ENCODE measurements at places on chromosomes 3 and 15.

GRCh38 chr15:77093436-77093835, 22.5 kb upstream of the TSPAN3 start:
- no peak for DNase-seq

DNA sequence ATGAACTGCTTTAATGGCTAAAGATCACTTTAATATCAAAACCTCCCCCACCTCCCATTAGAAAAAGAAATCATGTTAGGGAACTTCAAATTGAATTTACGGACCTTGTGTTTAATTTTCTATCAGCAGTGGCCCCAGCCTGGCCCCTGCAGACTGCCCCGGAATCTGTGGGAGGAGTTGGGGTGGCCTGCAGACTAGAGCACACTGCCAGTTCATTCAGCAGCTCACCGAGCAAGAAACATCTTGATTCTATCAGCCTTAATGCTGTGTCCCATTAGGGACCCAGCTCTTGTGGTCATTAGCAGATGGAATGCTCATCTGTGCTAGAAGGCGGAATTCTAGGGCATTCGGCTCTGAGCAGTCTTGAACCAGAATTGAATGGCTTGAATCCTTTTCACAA, 54.2 kb downstream of the FLNB start:
- DNase-seq = no peak

GRCh38 chr3:171165983-171166382, 139.5 kb upstream of the SLC2A2 start:
- DNase-seq = no peak

DNA sequence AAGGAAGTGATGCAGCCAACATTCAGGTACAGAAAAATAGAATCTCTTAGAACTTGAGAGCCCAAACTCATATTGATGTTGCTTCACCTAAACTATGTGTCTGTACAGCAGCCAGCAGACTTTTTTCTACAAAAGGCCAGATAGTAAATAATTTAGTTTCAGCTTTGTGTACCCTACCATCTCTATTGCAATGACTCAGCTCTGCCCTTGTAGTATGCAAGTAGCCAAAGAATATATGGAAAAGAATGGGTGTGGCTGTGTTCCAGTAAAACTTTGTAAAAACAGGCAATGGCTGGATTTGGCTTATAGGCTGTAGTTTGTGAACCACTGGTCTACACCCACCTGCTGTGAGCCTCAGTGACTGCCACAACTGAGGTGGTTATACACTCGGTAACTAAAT, 392.5 kb upstream of the RARB start:
- no peak for DNase-seq

GRCh38 chr15:78002996-78003395, 74.5 kb downstream of the TBC1D2B start:
- peak; percentile 63 for DNase-seq

DNA sequence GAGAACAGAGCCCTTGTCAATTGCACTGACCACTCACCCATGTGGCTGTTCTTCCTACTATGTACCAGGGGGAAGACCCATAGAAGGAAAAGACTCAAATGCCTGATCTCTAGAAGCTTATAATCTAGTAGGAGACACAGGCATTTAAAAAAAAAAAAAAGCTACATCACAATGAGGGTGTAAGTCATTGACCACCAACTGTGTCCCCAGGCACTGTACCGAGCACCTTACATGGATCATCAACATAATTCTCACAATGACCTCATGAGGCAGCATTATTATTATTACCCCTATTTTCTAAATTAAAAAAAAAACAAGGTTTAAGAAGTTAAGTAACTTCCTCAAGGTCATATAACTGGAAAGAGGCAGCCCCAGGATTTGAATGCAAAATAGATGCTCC, 247.4 kb downstream of the SHOX2 start:
- DNase-seq = no peak

- DNase-seq = no peak
These were observed 535.6 kb downstream of the NLGN1 start for GRCh38 chr3:173933113-173933512.

- no peak for DNase-seq
These were observed 12.1 kb upstream of the THSD4 start for GRCh38 chr15:71103102-71103676.

DNA sequence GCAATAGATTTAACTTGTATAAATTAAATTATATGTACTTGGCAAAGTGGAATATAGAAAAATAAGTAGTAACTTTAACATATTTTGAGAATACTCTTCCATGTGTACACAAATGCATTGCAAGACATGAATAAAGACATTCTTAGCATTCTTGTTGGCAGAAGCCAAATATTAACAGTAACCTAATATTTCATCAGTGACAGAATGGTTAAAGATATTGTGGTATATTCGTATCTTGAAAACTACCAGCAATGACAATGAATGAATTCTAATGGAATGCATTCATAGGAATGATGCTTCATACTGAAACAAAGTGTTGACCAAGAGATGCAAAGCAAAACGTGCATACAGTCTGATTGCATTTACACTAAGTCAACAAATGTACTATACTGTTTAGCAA, 524.7 kb downstream of the GRM7 start:
- DNase-seq = no peak

DNA sequence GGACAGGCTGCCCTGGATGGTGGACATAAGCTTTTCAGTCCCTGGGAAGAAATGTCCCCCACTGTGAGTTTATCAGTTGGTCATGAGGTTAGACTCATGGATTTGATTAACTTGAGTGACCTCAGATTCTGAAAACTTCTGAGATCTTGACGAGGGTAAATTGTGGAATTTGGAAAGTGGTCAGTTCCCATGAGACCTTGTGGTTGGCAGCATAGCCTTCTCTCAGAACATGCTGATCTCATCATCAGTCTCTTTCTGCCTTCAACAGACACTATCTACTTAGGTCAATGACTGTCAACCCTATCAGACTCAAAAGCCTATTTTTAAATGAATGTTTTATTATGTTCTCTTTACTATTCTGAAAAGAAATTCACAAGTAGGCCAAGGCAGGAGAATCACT, 45.6 kb upstream of the NDUFB4 start:
- no peak for DNase-seq

DNA sequence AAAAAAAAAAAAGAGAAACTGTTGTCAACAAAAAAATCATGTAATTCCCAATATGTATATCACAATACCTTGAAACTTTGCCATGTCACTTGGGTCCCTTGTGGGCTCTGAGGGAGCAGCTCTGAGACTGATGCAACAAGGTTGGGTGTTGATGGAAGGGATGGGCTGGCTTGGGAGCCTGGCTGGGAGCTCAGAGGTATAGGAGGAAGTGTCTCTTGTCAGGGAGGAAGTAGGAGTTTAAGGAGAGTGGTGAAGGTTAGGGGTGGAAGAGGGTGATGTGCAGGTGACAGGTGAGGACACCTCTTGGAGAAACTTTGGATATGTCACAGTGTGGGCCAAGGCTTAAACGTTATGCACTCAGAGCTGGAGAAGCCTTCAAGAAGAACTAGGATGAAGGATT, 2.0 kb upstream of the TM6SF1 start:
- DNase-seq = no peak

- no peak for DNase-seq
These were observed 26.3 kb downstream of the SCN11A start for GRCh38 chr3:39025222-39025970.

GRCh38 chr3:173977747-173978146, 580.2 kb downstream of the NLGN1 start:
- no peak for DNase-seq
